ENCODE measurements at places on chromosomes 16 and 17.

- no peak for DNase-seq
Measured at GRCh38 chr17:11278186-11278991, 37.4 kb downstream of the SHISA6 start.

DNA sequence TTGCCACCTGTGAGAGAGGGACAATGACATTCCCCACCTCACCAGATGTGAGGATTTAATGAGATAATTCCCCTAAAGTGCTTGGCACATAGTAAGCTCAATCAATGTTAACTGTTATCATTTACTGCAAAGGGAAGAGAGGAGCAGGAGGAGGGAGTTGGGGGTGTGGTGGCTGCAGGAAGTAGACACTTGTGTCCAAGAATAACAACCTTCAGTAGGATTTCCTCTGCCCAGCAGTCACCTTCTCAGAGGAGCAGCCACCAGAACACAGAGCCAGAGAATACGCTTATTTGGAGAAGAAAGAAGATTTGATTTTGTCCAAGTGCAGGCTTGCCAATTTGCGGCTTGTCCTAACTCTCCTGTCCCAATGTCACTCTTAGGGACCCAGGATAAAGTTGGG lies 10.2 kb downstream of the CBX4 start:
- DNase-seq, result no peak

DNA sequence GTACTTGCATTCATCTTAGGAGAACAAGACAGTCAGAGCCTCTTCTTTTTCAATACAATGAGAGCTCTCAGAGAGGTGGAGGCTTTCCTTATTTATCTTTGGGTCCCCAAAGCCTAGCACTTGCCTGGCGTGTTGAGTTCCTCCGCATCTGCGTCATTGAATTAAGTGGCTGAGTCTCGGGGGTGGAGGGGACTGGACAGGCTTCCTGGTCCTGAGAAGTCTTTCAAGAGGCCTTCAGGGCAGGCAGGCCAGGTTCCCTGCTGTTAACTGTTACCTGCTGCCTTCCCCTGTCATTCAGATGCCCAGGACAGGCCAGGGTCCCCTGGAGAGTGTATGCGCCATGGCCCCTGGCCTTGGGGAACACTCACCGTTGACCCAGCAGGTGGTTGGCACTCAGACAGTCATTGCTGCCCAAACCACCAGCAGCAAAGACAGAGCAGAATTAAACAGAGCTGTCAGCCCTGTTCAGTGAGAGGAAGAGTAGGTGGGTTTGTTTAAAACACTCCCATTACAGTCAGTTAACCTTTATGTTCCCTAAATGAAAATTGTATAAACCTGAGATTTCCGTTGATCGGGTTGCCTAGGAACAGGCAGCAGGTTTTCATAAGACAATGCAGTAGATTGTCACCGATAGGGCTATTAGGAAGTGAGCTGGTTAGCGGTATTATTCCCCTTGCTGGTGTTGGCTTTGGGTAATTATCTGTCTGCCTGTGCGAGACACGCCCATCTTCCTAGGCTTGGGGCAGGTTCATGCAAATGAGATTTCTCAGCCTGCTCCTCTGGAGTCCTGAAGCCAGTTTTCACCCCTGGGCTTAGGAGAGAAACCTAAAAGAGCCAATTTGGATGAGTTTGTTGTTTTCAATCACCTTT lies 132.7 kb downstream of the CCDC182 start:
- DNase-seq, result no peak

- DNase-seq, result no peak
Measured at GRCh38 chr17:77420804-77421629, 280.2 kb downstream of the SEC14L1 start.

DNA sequence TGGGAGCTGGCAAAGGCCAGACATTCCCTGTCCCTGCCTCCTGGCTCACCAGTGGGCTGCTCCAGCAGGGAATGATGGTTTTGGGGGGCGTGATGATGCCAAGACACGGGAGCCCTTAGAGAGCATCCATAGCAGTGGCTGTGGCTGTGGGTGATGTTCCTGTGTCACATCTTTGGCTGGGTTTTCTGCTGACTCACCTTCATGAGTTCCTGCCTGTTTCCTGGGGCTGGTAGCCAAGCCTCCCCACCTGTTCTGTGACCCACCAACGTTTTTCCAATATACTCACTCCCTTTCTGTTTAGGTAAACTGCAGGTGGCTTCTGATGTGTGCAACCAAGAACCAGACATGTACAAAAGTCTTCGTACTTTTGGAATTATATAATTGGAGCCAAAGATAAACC lies 16.5 kb upstream of the NF1 start:
- no peak for DNase-seq

GRCh38 chr17:67490471-67490870 lies 113.4 kb downstream of the PITPNC1 start:
- DNase-seq, result no peak

GRCh38 chr16:66344533-66345145 lies 21.9 kb upstream of the CDH5 start:
- no peak for DNase-seq

- DNase-seq, result no peak
Measured at GRCh38 chr16:53743149-53743566, 39.2 kb downstream of the FTO start.

DNA sequence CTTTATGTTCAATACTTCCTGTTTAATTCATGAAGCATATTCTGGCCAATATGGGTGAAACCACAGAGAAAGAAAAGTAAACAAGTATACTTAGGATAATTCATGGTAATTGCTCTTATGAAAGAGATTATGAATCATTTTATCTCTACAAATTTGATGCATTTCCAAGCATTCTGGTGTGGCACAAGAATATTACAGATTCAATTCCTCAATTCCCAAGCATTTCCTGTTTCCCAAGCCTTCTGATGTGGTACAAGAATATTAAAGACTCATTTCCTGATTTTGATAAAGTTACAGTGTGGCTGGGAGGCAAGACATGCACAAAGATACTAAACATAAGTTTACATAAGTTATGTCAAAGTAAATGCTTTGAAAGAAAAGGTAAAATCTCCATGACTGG lies 126.1 kb upstream of the NUDT7 start:
- no peak for DNase-seq

Measured in T-helper 2 cell (primary cell).